Effector CD8-positive, alpha-beta T cell (primary cell): ENCODE measurements at places on chromosomes 11 and 22.

- DNase-seq = no peak
Measured at GRCh38 chr11:110565357-110566336, 135.9 kb downstream of the FDX1 start.

GRCh38 chr22:26385164-26385563 lies 43.9 kb upstream of the ASPHD2 start:
- DNase-seq = no peak

GRCh38 chr11:113021111-113021510 lies 59.9 kb downstream of the NCAM1 start:
- no peak for DNase-seq

- DNase-seq = no peak
Measured at GRCh38 chr11:13135385-13136271, 126.5 kb downstream of the RASSF10 start.

DNA sequence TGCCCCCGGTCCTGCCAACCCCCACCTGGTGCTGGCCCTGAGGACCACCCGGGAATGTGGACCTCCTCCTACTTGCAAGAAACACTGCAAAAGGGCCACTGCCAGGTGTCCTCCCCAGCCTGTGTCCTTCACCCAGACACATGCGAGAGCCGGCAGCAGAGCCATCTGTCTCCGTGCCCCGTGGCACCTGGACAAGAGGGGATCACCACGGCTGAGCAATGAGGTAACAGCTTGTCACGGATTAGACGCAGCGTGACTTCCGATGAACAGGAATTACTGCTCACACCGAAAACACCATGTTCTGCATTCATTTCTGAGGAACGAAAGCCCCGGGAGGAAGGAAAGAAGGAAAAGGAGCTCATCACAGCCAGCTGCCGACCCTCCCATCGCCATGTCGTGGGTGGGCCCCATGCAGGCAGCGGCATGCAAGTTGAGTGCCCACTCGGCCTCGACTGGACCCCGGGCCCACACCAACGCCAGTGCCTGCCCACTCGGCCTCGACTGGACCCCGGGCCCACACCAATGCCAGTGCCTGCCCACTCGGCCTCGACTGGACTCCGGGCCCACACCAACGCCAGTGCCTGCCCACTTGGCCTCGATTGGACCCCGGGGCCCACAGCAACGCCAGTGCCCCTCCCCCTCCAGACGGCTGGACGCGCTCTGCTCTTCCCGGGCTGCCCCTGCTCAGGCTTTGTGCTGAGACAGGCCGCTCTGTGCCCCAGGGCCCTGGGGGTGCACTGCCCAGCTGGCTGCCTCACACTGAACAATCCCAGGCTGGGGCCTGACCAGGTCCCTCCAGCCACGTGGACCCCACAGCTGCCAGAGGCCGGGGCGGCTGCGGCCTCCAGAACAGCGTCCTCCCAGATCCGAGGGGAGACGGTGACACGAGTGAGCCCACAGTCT lies 22.0 kb downstream of the CHID1 start:
- no peak for DNase-seq
